ENCODE measurements at places on chromosomes 6 and 20.

- no peak for DNase-seq
Observed at GRCh38 chr6:75934643-75935472, 137.6 kb downstream of the IMPG1 start.

- DNase-seq: no peak
Observed at GRCh38 chr6:40923326-40923725, 115.7 kb downstream of the UNC5CL start.

DNA sequence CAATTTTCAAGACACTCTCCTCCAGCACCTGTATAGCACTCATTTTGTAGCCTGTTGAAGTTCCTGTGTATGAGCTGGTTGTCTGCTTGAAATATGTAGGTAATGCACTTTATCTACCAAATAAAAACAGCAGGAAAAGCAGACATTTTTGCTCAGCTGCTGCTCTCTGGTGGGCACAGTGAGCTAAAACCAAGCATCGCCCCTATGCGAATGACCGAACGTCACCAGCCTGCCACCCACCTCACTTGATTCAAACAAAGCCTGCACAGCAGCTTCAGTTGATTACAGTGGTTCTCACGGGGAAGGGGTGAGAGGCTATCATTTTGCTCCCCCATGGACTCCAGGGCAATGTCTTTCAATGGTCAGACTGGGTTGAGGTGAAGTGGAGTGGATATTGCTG, 185.7 kb downstream of the SASH1 start:
- no peak for DNase-seq

GRCh38 chr6:68559716-68560115, 75.4 kb upstream of the ADGRB3 start:
- no peak for DNase-seq

- DNase-seq: no peak
Observed at GRCh38 chr6:88141561-88142296, 24.4 kb downstream of the CNR1 start.

- no peak for DNase-seq
Observed at GRCh38 chr6:119965900-119966299, 616.3 kb upstream of the MAN1A1 start.

GRCh38 chr20:4989570-4989969, 11.7 kb downstream of the SLC23A2 start:
- DNase-seq: no peak

DNA sequence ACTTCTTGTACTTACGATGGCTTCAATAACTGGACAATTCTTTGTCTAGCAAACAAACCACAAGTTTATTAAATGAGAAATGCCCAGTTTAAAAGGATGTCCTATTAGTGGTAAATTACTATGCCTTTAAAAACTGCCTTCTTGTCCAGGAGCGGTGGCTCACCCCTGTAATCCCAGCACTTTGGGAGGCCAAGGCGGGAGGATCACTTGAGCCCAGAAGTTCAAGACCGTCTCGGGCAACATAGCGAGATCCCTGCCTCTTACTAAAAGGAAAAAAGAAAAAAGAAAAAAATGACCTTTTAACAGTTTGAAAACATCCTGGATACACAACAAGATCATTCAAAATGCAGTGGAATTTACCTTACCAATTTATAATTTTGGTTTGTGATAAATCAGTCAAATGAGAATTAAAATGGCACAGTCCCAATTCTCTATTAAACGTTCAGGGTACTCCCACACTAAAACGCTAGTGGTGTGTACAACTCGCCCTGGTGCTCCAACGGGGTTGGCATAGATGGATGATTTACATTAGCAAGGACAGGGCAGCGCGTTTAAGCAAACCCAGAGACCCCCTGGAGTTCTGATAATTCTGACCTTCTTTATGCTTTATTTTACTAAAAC, 2.3 kb downstream of the ZBTB2 start:
- no peak for DNase-seq

GRCh38 chr6:92849636-92850035, 569.7 kb downstream of the EPHA7 start:
- no peak for DNase-seq

GRCh38 chr6:166558156-166559005, 28.1 kb downstream of the RAMACL start:
- no peak for DNase-seq

DNA sequence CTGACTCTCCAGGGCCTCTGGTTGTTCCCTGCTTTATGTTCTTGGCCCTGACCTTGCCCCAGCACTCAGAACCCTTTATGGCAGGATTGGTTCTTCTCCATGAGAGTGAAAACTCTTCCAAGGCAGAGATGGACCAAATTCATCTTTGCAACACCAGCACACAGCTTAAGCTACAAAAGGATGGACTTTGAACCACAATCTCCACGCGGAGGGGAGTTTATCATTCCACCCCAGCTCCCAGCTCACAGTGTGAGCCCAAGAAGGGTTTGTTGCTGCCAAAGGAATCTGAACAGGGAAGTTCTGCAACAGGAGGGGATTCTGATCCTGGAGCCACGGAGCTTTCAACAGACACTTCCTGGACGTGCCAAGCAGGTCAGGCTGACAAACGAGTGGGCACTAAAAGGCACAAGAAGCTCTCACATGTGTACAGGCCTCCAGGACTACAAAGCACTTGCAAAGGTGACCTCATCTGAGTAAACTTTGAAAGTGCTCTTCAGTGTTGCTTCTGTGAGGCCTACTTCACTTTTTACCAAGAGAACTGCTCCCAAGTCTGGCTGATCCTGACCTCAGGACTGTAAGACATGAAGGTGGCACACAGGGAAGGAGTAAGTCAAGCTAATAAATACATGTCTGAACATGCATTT, 8.9 kb downstream of the FITM2 start:
- no peak for DNase-seq

DNA sequence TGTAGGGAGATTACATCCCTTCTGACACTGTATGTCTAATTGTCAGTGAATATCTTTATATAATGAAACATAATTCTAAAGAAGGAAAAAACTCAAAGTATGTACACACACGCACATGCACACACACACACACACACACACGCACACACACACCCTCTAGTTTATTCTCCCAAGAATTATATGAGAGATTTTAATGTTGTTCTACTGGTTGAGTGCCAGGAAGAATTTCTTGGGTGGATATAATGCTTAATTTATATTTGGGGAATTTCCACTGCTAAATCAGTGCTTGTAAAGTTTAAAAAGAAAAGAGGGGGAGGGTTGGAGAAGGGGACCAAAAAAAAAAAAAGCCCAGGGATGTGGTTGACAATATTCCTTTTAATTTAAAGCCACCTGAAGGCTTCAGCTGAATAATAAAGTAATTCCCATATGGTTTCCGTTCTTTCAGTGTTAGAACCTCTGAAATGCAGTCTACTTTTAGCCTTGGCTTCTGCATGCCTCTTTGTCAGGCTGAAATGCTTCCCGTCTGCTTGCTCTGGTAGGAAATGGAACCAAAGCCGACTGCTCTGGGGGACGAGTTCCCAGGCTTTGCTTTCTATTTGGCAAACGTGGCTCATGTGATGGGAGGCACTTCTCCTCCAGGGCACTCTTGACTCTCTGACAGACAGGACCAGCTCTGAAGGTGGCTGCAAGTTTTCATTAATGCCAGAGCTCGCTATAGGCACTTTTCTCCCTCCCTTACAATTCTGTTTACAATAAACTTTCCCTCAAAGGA, 225.4 kb downstream of the PRL start:
- DNase-seq: no peak

- no peak for DNase-seq
Observed at GRCh38 chr6:127100510-127101140, 17.8 kb upstream of the RSPO3 start.

DNA sequence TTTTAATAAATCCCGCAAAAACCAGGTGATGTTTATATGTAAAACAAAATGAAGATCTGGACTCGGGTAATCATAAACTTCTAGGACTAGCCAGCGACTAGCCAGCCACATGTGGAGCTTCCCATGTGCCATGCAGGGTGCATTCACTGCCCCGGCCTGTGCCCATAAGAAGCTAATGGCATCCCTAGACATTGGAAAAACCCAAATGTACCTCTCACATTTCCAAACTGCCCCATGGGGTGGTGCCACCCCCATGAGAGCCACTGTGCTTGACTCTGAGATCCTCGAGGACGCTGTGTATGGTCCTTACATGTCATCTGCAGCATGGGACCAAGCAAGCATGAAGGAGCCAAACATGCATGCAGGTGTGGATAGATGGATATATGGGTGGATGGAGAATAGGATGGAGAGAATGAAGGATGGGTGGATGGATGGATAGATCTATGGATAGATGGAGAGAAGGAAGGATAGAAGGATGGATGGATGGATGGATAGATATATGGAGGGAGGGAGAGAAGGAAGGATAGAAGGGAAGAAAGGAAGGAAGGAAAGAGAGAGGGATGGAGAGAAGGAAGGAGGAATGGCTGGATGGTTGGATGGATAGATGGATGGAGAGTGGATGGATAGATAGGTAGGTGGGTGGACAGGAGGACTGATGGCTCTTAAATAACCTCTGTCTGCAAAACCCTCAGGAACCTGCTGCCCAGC, 203.6 kb downstream of the CDH4 start:
- no peak for DNase-seq

- DNase-seq: no peak
Observed at GRCh38 chr20:16057651-16058050, 515.6 kb downstream of the KIF16B start.

DNA sequence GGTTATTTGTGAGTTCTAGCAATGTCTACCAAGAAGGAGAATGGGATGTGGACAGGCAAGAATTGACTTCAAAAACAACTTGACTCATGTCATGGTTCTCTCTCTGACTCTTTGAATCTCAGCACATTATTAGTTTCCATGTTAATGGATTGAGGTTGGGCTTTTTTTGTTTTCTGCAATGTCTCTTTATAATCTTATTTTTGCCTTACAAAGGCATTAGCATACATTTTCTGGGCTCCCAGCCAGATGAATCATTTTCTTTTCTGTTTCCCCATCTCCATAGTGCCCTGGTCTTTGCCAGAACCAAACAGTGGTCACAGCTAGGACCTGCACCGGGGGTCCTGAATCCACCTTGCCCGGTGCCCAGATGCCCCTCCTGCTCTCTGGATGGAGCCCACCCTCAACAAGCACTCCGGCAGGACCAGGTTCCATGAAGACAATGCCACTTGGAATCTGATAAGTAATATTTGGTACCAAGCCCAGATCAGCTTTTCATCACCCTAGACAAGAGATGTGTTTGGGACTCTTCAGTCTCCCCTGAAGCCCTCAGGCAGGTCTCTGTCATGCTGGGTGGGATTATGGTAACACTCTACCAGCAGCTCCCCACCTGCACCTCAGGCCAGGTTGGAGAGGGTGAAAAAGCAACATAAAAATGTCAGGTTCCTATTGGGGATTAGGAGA, 266.7 kb upstream of the SULF2 start:
- DNase-seq: no peak

DNA sequence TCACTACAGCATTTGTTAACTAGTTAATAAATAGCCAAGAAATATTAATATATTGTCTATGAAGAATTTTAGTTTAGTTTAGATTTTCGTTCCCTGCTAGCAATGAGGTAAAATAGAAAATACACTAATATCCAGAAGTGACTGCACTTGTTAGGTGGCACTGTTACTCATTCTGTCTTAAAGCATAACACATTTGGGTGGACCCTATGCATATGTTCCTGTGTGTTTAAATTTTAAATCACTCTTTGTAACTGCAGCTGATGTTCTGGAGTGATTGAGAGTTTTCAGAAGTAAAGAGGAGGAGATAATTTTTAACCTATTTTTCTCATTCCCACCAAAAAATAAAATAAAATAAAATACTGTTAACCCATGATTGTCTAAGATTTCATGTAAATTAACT, 73.9 kb upstream of the SOX4 start:
- DNase-seq: no peak

- DNase-seq: no peak
Observed at GRCh38 chr6:131819572-131820124, 11.8 kb downstream of the ENPP1 start.

GRCh38 chr6:98627129-98627775, 207.1 kb upstream of the POU3F2 start:
- DNase-seq: no peak

- DNase-seq: no peak
Observed at GRCh38 chr6:53318429-53318828, 30.3 kb downstream of the ELOVL5 start.

DNA sequence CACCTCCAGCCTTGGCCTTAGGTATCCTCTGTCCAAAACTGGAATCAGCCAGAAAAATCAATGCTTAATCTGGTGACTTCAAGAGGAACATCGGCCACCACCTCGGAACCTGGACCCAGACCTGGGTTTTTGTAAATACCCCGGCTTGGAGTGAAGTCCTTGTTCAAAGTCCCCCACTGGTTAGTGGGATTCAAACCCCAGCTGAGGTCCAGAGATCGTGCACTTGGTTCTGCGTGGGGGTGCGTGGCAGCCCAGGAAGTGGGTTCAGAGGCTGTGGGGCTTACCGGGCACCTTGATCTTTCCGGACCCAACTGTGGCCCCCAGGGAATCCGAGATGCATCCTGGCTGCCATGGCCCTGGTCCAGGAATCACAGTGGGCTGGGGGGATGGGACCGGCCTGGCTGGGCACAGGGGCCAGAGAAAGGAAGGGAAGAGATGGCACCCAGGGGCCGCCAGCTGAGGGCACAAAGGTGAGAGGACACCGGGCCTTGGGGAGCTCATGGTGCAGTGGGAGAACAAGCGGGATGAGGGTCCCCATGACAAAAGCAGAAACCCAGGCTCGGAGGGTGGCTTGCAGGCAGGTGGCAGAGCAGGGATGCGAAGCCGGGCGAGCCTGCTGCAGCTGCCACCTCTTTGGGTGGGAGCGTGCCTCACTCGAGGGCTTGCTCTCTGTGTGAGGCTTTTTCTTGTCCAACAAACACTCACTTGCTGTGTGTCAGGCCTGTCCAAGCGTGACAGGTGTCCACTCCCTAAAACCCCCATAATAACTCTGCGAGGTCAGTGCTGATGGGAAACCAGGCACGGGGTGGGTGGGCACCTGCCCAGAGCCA, 27.7 kb downstream of the ZBP1 start:
- no peak for DNase-seq

GRCh38 chr6:123716506-123716905, 79.8 kb upstream of the TRDN start:
- no peak for DNase-seq

DNA sequence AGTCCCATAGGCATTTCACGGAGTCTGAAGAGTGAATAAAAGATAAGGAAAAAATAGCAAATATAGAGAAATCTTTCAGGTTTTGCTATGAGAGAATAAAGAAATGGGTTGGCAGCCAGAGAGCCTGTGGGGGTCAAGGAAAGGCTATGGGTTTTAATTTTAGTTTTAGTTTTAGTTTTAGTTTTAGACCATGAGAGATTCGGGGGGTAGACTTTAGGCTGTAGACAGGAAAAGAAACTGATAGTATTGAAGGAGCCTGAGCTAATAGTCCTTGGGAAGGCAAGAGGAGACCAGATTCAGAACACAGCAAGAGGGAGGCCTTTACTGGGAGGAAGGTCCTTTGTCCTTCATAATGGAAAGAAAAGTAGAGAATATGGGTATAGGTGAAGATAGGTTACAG, 19.3 kb downstream of the DOP1A start:
- no peak for DNase-seq

DNA sequence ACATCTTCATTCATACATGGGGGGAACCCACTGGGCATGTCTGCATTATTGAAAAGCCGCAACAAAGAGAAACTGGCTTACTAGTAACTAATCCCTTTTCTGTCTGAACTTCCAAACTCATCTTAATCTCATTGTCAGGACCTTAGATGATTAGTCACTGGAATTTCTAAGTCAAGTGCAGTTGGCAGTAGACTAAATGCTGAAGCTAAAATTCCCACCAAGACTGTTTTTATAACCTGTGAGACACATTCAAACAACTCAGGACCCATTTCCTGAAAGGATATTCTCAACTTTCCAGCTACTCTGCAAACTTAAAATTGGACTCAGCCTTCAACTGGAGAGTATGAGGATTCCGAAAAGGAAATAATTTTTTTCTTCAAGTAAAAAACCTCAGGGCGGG, 94.8 kb upstream of the SCAF8 start:
- DNase-seq: no peak

- no peak for DNase-seq
Observed at GRCh38 chr20:16537025-16537665, 36.1 kb downstream of the KIF16B start.
